AG04450 (cell line): ENCODE measurements at places on chromosomes 6 and 20. TPM values are rescaled to one million over a fixed set of nuclear protein-coding genes. Genes with fewer than 3 reads are reported as not detected.

The MPIG6B gene
- polyA plus RNA-seq = not detected in 2 replicates

The SLC4A11 gene
- polyA plus RNA-seq = 0.47 and 0.53 TPM in 2 replicates

DNA sequence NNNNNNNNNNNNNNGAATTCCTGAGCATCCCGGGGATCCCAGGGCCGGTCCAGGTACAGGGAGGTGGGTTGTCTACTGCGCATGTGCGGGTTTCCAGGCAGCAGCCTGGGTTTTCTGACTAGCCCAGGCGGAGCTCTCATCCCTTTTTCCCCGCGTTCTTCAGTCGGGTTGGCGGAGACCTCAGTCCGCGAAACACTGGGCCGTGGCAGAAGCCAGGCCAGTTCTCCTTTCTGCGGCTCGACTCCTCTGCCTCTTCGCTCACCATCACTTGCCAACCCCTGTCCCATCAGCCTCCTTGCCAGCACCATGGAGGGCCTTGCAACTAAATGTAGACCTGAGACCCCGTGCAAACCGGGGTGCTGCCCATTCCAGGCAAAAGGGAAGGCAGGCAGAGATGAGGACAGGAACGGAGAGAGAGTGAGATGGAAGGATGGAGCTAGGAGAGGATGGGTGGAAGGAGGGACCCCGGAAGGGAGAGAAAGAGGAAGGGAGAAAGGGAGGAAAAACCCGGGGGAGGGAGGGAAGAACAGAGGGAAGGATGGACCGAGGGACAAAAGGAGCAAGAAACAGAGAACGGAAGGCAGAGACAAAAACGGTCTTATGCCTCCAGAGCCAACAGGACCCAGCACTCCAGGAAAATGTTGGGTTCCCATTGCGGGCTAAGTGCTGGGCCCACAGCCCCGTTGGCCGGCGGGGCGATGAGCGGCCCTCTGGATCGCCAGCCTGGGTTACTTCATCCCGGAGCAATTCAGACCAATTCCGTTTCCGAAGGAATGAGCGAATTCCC, 445.4 kb upstream of the DEFB115 start:
- no peak for DNase-seq

GRCh38 chr20:40717343-40717865, 28.4 kb upstream of the MAFB start:
- no peak for DNase-seq

The WFDC2 gene
- polyA plus RNA-seq = not detected in 2 replicates

The HAO1 gene
- polyA plus RNA-seq = not detected in 2 replicates

GRCh38 chr20:5270603-5271002, 46.2 kb downstream of the PROKR2 start:
- DNase-seq = no peak

The CD24 gene
- 0.09 and 0.89 TPM in 2 replicates for polyA plus RNA-seq

- DNase-seq = no peak
Measured at GRCh38 chr6:12356983-12357972, 67.1 kb downstream of the EDN1 start.
